KBM-7 (cell line): ENCODE measurements at places on chromosomes 12 and 14.
A peak's percentile ranks its signal among the peaks of the same experiment; 100 is the strongest.

DNA sequence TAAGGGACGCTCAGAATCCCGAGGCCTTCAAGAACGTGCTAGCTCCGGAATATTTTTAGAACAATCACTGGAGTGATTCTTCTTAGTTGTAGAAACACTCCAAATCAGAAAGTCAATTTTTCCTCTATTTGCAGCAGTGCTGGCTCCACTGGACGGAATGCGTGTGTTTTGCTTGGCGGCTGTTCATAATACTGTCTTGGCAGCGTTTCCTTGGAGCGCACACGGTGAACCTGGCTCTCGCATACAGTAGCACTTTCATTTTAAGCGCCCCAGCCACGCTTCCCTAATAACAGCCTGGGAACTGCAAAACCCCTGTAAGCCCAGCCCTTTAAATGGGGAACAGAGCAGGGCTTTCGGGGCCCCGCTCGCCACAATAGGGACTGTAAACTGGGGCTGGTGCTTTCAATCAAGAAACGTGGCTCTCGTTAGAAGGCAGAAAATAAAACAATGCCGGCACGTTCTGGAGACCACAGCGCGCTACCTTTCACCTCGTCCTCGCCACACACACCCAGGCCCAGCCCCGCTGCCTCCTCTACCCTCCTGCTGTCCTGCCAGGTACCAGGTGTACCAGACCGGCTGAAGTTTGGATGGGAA is 79.9 kb downstream of the BCL11B start:
- no peak for DNase-seq

DNA sequence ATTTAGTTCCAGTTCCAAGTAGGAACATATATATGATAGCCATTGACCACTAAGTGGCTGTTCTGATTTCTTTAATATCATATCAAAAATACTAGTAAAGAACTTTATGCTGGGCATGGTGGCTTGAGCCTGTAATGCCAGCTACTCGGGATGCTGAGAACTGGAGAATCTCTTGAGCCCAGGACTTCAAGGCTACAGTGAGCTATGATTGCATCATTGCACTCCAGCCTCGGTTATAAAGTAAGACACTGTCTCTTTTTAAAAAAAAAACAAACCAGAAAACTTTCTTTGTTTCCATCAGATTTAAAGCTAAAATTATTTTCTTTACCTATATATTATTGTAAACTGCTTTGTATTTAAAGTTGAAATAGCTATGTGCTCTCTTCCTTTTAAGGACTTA is 127.0 kb downstream of the SCAF11 start:
- DNase-seq, result no peak

DNA sequence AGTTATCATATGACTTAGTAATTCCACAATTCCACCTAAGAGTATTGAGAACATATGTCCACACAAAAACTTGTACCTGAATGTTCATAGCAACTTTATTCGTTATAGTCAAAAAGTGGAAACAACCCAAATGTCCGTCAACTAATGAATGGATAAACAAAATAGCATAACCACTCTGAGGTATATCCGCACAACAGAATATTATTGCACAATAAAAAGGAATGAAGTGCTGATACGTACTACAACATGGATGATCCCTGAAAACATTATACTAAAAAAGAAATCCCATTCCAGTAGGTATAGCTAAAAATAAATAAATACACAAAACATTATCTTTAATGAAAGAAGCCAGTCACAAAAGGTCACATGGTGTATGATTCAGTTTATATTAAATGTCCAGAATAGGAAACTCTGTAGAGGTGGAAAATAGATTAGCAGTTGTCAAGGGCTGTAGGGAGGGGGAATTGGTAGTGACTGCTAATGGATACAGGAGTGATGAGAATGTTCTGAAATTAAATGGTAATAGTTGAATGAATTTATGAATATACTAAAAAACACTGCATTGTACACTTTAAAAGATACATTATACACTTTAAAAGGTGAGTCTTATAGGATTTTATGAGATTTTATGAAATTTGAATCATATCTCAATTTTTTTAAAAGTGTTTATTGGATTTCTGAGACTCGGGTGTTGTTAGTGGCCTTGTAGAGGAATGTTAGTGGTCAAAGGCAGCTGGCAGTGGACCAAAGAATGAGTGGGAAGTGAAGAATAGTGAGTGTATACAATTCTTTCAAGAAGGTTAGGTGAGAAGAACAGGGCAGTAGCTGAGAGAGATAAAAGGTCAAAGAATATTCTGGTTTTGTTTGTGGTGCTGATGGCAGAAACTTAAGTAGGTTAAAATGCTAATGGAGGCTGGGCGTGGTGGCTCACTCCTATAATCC is 36.3 kb upstream of the BAZ1A start:
- DNase-seq, result no peak

DNA sequence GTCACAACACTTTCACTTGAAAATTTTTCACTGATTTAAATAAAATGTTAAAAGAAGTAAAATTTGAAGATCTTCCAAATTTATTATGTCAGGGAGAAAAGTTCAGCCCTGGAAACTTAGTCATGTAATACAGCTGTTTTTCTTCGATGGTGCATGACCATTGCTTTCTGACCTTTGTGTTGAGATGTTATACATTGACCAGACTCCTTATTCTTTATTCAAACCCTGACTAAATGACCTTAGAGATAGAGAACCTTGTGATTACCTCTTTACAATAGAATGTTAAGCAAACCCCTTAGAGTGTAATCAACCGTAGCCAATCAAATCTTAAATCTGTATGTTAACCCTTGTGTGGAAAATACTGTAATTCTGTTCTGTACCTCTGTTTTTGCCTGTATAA is 34.5 kb downstream of the PLCZ1 start:
- DNase-seq, result no peak

DNA sequence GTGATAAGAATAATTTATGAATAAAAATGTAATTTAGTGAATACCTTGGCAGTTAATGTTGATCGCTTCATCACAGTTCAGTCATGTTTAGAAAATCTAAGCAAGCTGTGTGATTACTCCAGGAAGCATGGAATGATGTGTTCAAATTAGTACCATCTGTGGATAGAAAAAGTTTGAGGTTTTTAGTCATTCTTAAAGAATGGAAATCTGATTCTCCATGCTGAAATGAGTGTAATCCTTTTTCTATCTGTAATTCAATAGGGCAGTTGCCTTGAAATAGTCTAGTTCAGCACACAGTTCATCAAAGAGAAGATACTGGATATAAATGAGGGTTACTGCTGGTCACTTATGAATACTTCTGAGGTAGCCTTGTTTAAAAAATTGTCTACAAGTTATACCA is 127.2 kb upstream of the MYF6 start:
- DNase-seq, result no peak

- no peak for DNase-seq
Measured at GRCh38 chr12:46617167-46617566, 208.6 kb downstream of the SLC38A4 start.

DNA sequence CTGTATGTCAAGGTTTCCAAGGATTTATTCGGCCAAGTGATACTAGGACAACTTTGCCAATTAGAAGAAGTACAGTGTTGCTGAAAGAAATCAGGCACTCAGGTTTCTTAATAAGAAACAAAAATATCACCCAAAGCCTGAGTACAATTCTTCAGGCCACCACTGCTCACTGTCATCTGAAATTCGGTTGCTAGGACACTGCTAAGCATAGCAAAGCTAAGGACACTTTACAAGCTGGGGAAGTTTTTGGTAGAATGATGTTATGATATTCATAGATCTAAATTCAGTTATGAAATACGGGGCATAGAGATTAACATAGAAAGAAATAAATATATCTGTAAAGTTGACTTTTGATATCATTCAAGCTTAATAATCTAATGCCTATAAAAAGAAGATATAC is 505.1 kb downstream of the NELL2 start:
- DNase-seq, result no peak

GRCh38 chr12:3991798-3992580 is 118.8 kb upstream of the PARP11 start:
- no peak for DNase-seq

- DNase-seq, result no peak
Measured at GRCh38 chr12:56933826-56934625, at the start of gene SDR9C7. Gene SDR9C7 (minus strand): TSS chr12:56934408. CDS start chr12:56934261, 147 bp downstream.

GRCh38 chr14:57171363-57171762 is 97.3 kb downstream of the EXOC5 start:
- no peak for DNase-seq

DNA sequence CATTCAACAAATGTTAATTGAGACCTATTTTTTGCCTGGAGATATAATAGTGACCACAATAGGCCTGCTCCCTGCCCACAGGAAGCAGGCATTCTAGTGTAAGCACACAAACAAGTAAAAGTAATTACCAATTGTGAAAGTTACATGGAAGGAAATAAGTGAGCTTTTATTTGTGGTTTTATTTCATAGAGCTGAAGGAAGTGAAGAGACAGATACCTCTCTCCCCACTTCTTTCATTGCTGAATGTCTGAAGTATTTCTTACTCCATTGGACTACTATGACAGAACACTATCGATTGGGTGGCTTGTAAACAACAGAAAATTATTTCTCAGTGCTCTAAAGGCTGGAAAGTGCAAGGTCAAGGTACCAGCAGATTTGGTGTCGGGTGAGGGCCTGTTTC is 183.5 kb downstream of the PRKCH start:
- DNase-seq, result no peak

DNA sequence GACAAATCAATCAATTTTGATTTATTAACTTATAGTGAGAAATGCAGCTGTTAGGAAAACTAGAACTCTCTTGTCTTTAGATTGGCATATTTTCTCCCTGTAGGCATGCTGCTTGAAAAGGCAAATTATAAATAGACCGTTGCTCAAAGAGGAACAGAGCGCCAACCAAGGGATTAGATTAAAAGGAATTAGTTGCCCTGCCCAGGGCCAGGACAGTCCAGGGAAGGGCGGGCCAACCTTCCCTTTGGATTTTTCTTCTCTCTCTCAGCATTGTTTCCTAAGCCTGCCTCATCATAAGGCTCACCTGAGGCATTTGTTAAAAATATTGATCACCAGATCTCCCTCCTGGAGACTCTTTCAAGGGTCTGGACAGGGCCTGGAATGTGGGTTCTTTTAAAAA is 8.6 kb downstream of the CIPC start:
- DNase-seq, result no peak

- DNase-seq, result peak; percentile 51
Measured at GRCh38 chr12:47808574-47809365, 10.9 kb downstream of the HDAC7 start.

- DNase-seq, result no peak
Measured at GRCh38 chr14:100860556-100861187, 34.8 kb downstream of the MEG3 start.

GRCh38 chr12:110581931-110582275 is 1.2 kb downstream of the PPTC7 start:
- peak; percentile 37 for DNase-seq

DNA sequence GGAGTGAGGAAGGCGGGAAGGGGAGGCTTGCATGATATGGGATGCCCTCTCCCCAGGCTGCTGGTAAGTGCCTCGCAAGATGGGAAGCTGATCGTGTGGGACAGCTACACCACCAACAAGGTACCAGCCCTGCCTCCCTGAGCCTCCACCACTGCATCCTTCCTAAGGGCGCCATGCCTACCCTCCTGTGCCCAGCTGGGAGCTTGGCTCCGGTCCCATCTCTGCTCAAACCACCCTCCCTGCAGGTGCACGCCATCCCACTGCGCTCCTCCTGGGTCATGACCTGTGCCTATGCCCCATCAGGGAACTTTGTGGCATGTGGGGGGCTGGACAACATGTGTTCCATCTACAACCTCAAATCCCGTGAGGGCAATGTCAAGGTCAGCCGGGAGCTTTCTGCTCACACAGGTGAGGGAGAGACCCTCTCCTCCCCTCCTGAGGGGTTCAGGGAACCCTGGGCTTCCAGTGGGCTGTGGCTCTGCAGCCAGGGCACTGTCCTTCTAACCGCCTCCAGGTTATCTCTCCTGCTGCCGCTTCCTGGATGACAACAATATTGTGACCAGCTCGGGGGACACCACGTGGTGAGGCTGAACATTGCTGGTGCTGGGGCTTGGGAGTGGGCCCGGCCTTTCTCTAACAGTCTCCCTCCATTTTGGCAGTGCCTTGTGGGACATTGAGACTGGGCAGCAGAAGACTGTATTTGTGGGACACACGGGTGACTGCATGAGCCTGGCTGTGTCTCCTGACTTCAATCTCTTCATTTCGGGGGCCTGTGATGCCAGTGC is 2.6 kb downstream of the GNB3 start:
- DNase-seq, result no peak

DNA sequence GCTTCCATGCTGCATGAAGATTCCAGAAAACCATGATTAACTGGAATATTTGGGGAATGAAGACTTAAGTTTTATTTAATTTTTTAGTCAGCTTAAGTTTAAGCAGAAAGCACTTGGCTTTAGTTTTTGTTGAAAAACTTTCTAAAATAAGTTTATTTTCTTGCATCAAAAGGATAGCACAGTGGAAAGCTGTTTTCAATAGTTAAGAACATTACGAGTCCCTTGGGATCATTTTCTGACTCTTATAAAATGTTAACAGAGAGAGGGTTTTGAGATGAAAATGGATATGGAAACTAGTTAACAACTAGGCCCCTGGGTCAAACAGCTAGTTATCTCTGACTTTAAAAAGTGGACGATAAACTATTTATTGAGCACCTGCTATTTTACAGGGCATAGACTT is 181.9 kb upstream of the SLC38A2 start:
- DNase-seq, result no peak
